ENCODE measurements at places on chromosomes 2 and 18. TPM values are rescaled to one million over a fixed set of nuclear protein-coding genes. Genes with fewer than 3 reads are reported as not detected.

The ALPG gene
- not detected for total RNA-seq

The GLI2 gene
- 2.4 TPM for total RNA-seq

The GCG gene
- not detected for total RNA-seq

The FAM161A gene
- total RNA-seq, result 1.2 TPM

The AQP12A gene
- total RNA-seq, result not detected

The ASPRV1 gene
- total RNA-seq, result 0.63 TPM

DNA sequence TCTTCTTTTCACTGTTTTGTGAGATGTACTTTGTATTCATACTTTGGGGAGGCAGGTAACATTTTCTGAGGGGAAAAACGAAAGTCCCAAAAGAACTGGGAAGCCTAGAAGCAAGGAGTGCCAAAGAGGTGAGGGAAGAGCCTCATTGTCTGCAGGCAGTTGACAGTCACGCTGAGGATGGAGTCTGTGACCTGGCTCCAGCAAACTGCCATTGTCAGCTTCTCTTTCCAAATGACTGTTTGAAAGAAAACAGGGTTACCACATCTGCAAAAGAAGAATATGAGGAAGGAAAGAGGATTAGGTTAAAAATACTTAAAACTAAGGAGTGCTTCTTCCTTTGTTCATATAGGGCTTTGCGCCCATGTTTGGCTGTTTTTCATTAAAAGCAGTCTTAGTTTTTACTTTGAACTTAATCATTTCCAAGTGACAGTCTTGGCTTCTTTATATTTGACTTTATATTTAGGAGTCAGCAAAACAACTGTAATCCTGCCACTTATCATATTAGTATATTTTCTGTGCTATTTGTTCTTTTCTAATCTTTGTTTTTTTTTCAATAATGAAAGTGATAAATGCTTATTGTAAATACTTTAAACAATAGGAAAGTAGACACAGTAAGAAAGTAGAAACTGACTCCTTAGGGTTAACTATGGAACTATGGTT lies 35.0 kb downstream of the CERS6 start:
- DNase-seq, result no peak

DNA sequence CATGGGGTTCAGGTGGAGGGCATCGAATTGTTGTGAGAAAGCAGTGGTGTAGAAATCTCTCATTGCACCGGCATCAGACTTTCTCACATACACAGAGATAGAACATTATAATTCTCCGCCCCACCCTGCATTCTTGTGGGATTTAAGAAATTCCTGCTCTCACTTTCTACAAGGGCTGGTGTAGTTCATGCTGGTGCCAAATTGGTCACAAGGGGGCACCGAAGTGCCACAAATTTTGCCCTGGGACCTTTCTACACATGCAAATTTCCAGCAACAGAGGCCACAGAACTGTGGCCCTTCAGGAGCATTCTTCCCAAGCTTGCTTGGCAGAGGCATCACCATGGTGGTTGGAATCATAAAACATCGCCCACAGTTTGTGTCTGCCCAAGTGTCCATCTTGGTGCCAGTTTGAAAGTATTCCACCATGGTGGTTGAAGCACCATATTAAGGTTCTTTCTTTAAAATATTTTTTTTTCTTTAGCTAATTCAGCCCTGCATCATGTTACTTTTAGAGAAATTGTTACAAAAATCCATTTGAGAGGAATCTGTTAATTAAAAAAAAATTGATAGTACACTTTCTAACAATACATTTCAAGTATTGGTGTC lies 521.2 kb upstream of the FANCL start:
- peak; percentile 14 for DNase-seq

- DNase-seq, result no peak
Measured at GRCh38 chr2:156430980-156431358, 5.2 kb upstream of the GPD2 start.

GRCh38 chr18:60996326-60996725 lies 336.9 kb upstream of the CDH20 start:
- DNase-seq, result no peak

DNA sequence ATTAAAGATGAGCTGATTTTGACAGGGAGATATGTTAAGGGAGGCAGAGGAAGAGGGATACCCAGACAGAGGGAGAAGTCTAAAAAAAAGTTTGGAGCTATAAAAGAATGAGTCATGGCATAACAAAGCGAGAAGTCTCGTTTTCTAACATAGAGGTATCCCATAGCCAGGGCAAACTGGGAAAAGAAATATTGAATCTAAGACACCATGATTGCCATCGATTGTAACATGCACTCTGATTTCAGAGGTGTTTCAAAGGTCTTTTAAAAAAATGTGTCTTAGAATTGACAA lies 110.7 kb downstream of the MDH1 start:
- DNase-seq, result no peak

GRCh38 chr18:24731158-24731557 lies 270.7 kb downstream of the HRH4 start:
- no peak for DNase-seq

DNA sequence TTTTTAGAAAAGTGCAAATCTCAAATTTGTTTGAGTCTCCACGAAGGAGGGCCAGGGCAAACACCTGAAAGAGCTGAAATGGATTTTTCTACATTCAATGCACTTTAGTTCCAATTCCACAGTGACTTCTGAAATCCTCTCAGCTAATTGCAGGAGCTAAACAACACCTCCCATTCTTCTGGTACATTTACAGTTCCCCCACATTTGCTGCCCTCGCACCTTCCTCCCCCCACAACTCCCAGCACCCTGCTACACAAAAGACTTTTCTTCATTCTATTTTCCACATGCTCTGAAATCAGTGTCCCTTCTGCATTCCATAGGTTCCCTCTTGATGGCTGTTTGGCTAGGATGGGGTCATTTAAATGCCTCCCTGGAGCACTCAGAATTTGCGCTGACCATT lies 5.9 kb upstream of the NPAS2 start:
- DNase-seq, result no peak

DNA sequence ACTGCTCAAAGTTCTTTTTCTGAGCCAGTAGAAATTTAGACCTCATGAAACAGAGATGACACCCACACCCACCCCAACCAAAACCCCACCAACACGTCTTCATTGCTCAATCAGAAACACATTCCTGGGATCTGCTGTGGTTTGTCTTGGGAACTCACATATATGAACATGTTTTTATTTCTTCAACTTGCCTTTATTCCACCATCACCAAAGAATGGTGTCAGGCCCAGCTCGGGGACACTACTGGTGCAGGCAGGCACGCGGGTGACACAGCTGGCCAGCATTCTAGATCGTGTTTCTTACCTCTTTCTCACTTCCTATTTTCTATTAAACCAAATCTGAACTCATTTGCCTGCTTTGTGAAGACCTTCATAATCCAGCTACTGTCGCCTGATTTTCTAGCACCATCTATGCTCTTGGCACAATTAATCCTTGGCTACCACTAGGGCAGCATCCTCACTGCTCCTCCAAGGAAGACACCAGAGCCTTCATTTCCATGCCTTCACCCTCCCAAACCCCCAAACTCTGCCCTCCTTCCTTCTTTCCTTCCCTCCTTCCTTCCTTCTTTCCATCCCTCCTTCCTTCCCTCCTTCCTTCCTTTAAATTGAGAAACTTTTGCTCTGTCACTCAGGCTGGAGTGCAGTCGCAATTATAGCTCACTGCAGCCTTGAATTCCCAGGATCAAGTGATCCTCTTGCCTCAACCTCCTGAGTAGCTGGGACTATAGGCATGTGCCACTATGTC lies 157.1 kb downstream of the BCL2 start:
- no peak for DNase-seq

- no peak for DNase-seq
Measured at GRCh38 chr2:71842744-71843143, 304.9 kb downstream of the CYP26B1 start.

Data from left ventricle myocardium inferior (tissue), 1 donor.